ENCODE measurements at places on chromosomes 7 and 10. TPM values are rescaled to one million over a fixed set of nuclear protein-coding genes. Genes with fewer than 3 reads are reported as not detected.

- H3K4me3 ChIP-seq: peak overlapping the region; percentile 14
- no peak overlapping the region for H3K27ac ChIP-seq
- peak; percentile 45 for DNase-seq
- H3K27me3 ChIP-seq: peaks cover 54% of the 10 kb centered on the region
Measured at GRCh38 chr10:69568472-69569395, 4.5 kb downstream of the NEUROG3 start.

DNA sequence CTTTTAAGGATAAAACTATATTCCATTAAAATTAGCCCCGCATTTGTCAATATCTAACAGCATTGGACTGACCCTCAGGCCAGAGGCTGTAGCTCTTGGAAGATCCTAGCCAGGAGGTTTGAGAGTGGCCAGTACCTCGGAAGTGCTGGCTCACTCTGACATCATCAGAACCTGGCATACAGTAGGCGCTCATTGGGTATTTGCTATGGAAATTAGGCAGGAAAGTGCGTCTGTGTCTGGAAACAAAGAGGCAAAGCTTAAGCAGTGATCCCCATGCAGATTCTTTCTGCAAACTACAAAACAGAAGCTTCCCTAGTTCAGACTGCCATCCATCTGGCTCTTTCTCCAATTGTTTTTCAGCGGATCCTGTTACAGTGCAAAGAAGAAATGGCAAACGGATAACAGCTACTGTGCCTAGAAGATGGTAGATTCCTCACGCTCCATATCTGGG lies 1.7 kb upstream of the PRKCQ start:
- peak overlapping the region; percentile 11 for H3K4me3 ChIP-seq
- peaks cover 2% of the 10 kb centered on the region for H3K27me3 ChIP-seq
- no peak overlapping the region for H3K27ac ChIP-seq
- H3K36me3 ChIP-seq: no peaks in the 10 kb centered on the region
- H3K4me1 ChIP-seq: peaks cover 13% of the 10 kb centered on the region

DNA sequence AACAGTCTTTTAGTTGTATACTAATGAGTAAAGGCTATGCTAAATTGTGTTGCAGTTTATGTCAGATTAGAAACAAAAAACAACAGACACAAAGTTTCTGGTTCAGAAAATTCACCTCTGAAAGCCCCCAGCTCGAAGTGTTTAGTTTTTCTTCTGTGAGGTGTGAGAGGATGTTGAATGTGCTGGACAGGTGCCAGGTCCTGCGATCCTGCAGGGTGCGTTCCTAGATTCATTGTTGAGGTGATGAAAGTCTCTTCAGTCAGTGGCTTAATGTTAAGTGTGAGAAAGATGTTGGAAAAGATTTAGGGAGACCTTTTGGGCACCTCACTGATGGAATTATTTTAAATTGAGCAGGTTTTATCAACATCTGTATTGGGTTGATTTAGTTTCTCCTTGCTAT lies 287.3 kb downstream of the SDK1 start:
- DNase-seq: no peak
- no peak overlapping the region for H3K4me3 ChIP-seq
- peaks cover 18% of the 10 kb centered on the region for H3K4me1 ChIP-seq
- H3K27ac ChIP-seq: no peak overlapping the region
- H3K27me3 ChIP-seq: peaks cover 4% of the 10 kb centered on the region
- H3K36me3 ChIP-seq: no peaks in the 10 kb centered on the region

- H3K36me3 ChIP-seq: no peaks in the 10 kb centered on the region
- H3K4me1 ChIP-seq: peaks cover 4% of the 10 kb centered on the region
- H3K27me3 ChIP-seq: peaks cover 2% of the 10 kb centered on the region
- no peak overlapping the region for H3K27ac ChIP-seq
- no peak for DNase-seq
Measured at GRCh38 chr7:121373177-121373576, 22.9 kb downstream of the FAM3C start.

GRCh38 chr10:109875151-109875568 lies 48.2 kb downstream of the XPNPEP1 start:
- no peak overlapping the region for H3K4me3 ChIP-seq
- H3K4me1 ChIP-seq: no peaks in the 10 kb centered on the region
- no peaks in the 10 kb centered on the region for H3K36me3 ChIP-seq
- no peak overlapping the region for H3K27ac ChIP-seq

The CRHR2 gene
- 2.4 TPM for total RNA-seq

The TMEM176A gene
- total RNA-seq: 1.3 TPM

The ADAP1 gene
- total RNA-seq: 61.1 TPM

DNA sequence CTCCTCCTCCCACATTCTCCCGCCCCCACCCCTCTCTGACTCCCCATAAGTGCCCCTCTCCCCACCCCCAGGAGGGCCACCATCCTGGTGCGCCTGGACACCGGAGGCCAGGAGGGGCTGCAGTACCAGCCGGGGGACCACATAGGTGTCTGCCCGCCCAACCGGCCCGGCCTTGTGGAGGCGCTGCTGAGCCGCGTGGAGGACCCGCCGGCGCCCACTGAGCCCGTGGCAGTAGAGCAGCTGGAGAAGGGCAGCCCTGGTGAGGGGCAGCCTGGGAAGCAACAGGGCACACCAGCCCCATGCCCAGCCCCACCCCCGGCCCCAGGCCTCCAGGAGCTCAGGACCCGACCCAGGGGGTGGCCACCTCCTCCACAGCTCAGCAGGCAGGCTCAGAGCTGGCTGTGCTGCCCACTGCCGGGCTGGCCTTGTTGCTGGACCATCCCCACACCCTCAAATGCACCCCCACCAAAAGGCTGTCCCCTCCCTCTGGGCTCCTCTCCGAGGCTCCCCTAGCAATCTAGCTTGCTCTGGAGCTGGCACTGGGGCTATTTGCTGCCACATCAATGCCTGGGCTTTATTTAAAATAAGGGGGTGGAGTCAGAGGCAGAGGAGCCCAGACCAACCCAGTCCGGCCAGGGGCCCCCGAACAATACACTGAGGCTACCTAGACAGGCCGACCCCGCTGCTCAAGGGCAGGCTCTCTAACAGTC lies 14.8 kb downstream of the ATG9B start:
- peaks cover 13% of the 10 kb centered on the region for H3K27me3 ChIP-seq
- H3K27ac ChIP-seq: no peak overlapping the region
- no peak for DNase-seq
- H3K4me1 ChIP-seq: peaks cover 11% of the 10 kb centered on the region
- no peaks in the 10 kb centered on the region for H3K36me3 ChIP-seq

- H3K4me1 ChIP-seq: no peaks in the 10 kb centered on the region
- no peaks in the 10 kb centered on the region for H3K36me3 ChIP-seq
- peak; percentile 67 for DNase-seq
- no peak overlapping the region for H3K27ac ChIP-seq
Measured at GRCh38 chr10:58152673-58153263, 114.9 kb downstream of the IPMK start.

The FEZF1 gene
- 12.7 TPM for total RNA-seq

DNA sequence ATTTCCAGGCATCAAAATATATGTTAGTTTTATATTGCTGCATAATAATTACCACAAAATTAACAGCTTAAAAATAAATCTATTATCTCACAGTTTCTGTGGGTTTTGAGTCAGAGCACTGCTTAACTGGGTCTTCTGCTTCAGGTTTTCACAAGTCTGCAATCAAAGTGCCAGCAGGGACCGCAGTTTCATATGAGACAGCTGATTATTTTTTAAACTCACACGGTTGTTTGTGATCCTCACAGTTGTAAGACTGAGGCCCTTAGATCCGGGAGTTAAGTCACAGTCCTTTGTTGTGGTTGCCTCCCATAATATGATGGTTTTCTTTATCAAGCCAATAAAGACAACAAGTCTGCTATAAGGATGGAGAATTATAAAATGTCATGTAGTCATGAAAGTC lies 146.0 kb upstream of the ZWINT start:
- H3K36me3 ChIP-seq: peaks cover 6% of the 10 kb centered on the region
- no peaks in the 10 kb centered on the region for H3K27me3 ChIP-seq
- no peak for DNase-seq
- H3K27ac ChIP-seq: no peak overlapping the region
- no peak overlapping the region for H3K4me3 ChIP-seq
- H3K4me1 ChIP-seq: peaks cover 13% of the 10 kb centered on the region

- no peaks in the 10 kb centered on the region for H3K27me3 ChIP-seq
- no peaks in the 10 kb centered on the region for H3K4me1 ChIP-seq
- DNase-seq: no peak
- H3K36me3 ChIP-seq: peaks cover 7% of the 10 kb centered on the region
Measured at GRCh38 chr7:48074204-48074654, 14.8 kb upstream of the UPP1 start.

The FGF8 gene
- total RNA-seq: 1.1 TPM

The EBLN1 gene
- total RNA-seq: not detected

The OPN1SW gene
- not detected for total RNA-seq

DNA sequence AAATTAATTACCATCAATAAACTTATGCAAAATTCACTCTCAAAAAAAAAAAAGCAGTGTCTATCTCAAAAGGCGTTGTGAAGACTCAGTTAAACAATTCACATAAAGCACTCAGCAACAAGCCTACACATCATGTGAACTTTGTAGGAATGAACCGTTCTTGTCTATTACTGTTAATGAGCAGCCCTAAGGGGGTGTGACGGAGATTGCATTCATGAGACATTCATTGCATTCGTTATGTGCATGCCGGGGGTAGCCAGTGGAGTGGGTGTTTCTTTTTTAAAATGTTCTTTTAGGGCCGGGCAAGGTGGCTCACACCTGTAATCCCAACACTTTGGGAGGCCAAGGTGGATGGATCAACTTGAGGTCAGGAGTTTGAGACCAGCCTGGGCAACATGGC lies 193.0 kb downstream of the PRPF18 start:
- DNase-seq: no peak
- H3K4me1 ChIP-seq: peaks cover 10% of the 10 kb centered on the region
- no peak overlapping the region for H3K4me3 ChIP-seq

The RNF133 gene
- total RNA-seq: not detected

GRCh38 chr7:2405601-2406345 lies 2.4 kb downstream of the CHST12 start:
- H3K27me3 ChIP-seq: peaks cover 9% of the 10 kb centered on the region
- no peak overlapping the region for H3K27ac ChIP-seq
- H3K36me3 ChIP-seq: no peaks in the 10 kb centered on the region
- no peak for DNase-seq

GRCh38 chr7:1125603-1125969 lies 34.4 kb downstream of the ZFAND2A start:
- no peak for DNase-seq
- no peak overlapping the region for H3K27ac ChIP-seq
- no peak overlapping the region for H3K4me3 ChIP-seq
- peaks cover 11% of the 10 kb centered on the region for H3K4me1 ChIP-seq

DNA sequence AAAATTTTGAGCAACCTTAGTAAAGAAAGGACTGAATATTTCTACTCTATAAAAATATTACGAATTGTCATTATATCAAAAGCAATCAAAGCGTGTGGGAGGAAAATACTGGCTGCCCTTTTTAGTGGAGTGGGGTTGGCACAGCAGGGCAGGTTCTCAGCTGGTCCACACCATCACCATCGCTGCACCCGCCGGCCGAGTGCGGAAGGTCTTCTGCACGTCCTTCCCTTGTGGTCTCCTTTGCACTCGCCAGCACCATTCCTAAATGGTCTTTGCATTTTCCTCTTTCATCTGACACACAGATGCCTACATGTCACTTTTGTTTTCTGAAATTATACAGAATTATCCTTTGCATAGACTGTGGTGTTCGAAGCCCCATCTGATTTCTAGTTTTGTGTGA lies 116.6 kb upstream of the LANCL2 start:
- no peak overlapping the region for H3K4me3 ChIP-seq
- H3K36me3 ChIP-seq: no peaks in the 10 kb centered on the region
- H3K27ac ChIP-seq: no peak overlapping the region
- no peak for DNase-seq
- H3K4me1 ChIP-seq: no peaks in the 10 kb centered on the region
- H3K27me3 ChIP-seq: peaks cover 7% of the 10 kb centered on the region

DNA sequence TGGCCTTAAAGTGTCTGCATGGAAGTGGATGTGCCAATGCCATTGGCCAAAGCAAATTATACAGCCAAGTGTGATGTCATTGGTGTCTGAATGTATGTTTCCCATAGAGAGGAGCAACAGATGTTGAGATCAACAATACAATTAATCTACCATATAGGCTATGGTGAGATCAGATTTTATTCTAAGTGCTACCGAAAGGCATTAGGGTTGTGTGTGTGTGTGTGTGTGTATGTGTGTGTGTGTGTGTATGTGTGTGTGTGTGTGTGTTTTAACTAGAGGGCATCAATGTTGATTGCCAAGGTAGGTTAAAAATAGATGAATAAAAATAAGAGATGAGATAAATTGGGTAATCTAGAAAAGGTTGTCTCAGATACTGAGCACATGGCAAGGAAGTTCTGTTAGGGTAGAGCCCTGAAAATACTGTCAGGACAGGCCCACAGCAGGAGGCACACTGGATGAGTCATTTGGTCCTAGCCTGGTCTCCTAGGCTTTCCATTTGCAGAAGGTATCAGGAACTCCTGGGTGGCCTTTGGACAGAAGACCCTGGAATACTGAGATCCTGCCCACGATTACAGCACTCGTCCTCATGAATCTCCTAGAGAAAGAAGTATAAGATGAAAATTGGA lies 446.0 kb upstream of the PODXL start:
- DNase-seq: no peak
- no peak overlapping the region for H3K4me3 ChIP-seq
- H3K4me1 ChIP-seq: peaks cover 4% of the 10 kb centered on the region
- no peaks in the 10 kb centered on the region for H3K27me3 ChIP-seq

The CTAGE8 gene
- 0.54 TPM for total RNA-seq
